ENCODE measurements at places on chromosomes 3 and 15.

GRCh38 chr3:54235998-54236397 is 113.6 kb downstream of the CACNA2D3 start:
- no peak for DNase-seq

GRCh38 chr3:150174179-150174578 is 203.5 kb upstream of the PFN2 start:
- no peak for DNase-seq

- DNase-seq = no peak
These were observed 53.9 kb upstream of the RASA2 start for GRCh38 chr3:141432904-141433303.

DNA sequence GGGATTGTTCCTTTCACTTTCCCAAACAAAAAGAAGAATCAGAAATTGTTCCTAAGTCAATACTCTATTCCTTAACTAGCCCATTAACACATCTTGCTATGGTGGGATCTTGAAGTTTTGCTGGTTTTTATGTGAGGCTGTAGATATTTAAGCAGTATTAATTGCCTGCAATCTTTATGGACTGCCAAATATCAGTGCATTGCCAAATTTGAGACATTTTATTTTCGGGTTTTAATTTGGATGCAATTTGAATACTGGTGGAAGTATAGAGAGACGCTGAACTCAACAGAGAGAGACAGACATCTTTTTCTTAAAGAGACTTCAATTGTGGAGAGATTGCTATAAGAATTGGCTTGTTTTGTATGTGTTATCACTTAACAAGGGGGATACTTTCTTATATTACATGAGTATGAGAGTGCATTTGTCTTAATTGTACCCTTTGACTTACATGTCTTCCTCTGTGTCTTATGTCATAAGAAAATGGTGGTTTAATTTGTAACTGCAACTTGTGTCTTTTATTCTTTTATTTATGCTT is 10.0 kb downstream of the CADM2 start:
- DNase-seq = no peak

DNA sequence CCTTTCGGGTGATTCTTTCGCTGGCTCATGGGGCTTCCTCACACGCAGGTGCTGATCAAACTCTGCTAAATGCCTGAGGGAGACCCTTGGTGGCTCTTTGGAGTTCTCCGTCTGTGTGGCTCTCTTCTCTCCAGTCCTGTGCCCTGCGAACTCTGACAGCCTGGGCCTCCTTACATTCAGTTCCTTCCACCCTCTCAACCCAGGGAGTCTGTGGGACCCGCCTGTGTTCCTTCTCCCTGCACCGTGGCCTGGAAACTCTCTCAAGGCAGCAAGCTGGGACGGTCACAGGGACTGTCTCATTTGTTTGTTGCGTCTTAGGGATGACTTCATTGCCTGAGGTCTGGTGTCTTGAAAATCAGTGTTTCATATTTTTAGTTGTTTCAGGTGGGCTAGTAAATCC is 37.0 kb upstream of the CORO2B start:
- no peak for DNase-seq

Measured in CD4-positive, alpha-beta T cell treated with Interferon gamma for 1 hour (primary cell).